Activated B cell treated with CpG ODN at 0.5 μM for 24 hours (primary cell): ENCODE measurements at places on chromosomes 3 and 15.

DNA sequence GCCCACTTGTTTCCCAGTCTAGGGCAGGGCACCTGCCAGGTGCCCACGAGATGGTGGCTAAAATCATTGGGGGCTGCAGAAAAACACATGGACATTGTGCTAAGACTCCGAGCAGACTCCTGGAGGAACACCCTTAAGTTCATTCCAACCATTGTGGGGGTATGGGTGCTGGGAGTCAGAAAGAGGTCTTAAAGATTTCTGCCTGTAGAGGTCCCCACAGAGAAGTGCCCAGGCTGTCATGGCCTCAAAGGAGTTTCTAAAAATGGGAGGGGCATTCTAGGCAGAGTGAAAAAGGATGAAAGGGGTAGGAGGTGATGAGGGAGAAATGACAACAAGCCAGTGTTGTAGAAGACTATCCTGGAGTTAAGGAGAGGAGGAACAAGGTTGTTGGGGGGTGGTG, 17.1 kb downstream of the RBP1 start:
- no peak for DNase-seq

- DNase-seq = no peak
Observed at GRCh38 chr3:67296039-67296892, 298.2 kb downstream of the KBTBD8 start.

DNA sequence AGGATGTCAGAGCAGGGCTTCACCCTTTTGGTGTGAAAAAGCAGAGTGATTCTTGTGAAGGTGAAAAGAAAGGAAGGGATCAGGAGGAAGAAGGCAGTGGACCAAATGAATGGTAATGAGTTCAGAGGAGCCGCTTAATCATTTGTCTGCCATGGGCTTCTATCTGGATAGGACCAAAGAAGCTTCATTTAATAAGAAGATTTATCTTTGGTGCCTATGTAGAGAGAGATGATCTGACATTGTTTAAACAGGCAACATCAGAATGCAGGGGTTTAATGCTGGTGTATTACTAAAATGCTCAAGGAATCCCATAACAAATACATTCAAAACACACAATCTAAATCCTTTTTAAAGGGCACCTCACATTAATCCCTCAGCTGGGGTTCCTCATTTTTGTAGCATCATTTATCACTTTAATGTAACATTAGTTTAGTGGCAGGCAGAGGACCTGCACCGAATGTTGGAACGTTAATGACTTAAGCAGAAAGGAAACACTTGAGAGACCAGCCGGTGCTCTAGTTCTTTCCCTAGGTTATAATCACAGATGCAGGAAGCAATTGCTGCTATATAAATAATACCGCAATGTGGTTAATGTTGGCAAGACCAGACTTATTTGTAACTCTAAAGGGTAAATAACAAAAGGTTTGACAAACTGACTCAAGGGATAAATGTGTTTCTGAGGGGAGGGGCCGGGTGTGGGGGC, 27.9 kb upstream of the IL1RAP start:
- no peak for DNase-seq

DNA sequence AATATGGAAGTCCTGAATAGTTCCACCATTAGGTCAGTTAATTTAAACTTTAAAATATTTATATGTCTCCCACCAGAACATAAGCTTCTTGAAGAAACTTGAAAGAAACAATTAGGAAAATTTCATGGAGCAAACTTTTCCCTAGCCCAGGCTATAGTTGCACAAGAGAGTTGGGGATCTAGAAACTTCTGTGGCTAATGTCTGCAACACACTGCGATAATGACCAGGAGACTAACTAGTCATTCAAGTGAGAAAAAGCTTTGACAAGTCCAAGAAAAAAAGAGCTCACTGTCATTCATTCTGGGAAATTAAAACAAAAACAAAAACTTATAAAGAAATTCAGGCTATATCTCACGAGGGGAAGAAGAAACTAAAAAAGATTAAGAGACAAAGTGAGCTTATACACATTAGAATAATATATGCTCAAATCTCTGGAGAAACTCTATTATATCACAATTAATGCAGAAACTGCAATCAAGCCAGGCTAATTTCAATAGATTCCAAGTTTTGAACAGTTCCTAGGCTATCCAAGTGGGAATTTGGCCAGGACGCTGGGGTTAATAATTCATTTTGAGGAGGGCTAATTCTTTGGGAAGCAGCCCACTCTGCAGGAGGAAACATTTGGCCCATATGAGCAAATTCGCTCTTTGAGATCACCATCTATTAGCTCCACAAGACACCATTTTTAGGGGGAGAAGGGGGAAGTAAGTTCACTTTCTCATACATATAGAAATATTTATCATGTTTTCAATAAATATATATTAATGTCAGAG, 134.6 kb downstream of the MEIS2 start:
- no peak for DNase-seq

GRCh38 chr3:29348316-29348715, 67.4 kb downstream of the RBMS3 start:
- no peak for DNase-seq

- DNase-seq = no peak
Observed at GRCh38 chr3:110576960-110577359, 494.7 kb upstream of the NECTIN3 start.

- DNase-seq = no peak
Observed at GRCh38 chr3:23659840-23660430, 145.8 kb upstream of the UBE2E1 start.

- DNase-seq = no peak
Observed at GRCh38 chr3:13195374-13195773, 122.1 kb upstream of the IQSEC1 start.

DNA sequence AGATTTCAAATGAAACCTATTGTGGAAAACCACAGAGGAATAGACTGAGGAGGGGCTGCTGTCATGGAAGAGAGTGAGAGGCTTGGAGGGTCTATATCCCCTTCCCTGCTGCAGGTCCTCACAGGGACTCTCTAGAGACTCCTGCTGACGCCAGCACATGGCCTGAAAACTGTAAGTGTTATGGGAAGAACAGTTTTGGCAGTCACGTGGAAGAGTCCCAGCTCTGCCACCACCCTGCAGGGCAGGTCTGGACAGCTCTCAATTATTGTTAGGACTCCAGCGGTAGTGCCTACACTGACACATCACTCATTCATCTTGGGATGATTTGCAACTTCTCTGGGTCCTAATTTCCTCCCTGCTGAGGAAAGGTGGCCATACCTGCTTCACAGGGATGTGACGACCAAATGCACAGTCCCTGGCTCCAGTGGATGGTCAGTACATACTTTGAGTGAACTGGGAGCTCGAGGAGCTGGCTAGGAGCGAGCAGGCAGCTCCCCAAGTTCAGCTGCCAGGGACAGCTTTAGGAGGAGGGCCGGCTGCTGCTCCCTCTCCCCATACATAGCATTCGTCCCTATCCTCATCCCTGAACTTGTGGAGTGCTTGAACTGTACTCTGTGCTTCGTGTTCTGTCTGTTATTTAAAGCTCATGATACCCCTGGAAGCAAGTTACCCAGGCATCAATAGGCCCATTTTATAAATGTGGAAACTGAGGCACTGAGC, 49.2 kb downstream of the CTXND1 start:
- no peak for DNase-seq

DNA sequence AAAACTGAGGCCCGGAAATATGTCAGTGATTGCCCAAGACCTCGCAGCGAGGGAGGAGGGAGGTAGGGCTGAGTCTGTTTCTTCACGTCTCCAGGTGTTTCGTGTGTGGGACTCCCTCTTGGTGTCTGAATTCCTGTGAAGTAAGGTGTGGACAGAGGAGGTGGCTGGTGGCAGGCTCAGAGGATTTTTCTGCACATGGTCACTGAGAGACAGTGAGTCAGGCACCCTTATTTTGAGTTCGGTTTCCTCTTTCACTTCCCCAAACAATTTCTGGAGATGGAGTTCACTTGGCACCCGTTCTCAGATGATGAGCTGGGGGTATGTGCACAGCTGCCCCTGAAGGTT, 46.3 kb upstream of the VPS8 start:
- DNase-seq = no peak

DNA sequence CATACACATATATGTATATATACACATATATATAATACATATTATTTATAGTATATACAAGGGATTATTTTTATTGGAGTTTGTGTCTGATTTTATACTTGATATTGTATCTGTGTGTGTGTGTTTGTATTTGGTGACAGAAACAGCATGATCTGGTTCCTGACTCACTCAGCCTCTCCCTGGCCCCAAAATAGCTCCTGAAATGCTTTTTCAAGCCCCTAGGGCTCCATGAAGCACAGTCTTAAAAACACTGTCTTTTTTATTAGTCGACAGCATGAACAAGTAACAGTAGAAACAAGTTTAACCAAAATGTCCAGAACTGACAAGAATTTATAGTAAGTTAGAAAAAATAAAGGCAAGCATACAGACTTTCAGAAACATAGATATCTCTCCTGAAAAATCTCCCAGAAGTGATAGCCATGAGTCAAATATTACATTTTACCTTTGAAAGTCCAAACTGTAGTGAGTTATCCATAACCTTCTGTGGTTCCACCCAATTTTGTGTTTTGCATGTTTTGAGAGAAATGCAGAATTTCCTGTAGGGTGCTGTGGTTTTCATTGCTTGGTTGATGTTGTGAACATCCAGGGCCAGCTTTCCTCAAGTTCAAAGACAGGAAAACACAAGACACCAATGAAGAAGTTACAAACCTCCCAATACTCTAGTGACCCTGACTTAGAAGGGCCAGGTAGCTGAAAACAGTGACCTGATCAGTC, 98.5 kb upstream of the CCDC80 start:
- DNase-seq = no peak

GRCh38 chr15:48426044-48426443, 94.8 kb downstream of the DUT start:
- DNase-seq = no peak

DNA sequence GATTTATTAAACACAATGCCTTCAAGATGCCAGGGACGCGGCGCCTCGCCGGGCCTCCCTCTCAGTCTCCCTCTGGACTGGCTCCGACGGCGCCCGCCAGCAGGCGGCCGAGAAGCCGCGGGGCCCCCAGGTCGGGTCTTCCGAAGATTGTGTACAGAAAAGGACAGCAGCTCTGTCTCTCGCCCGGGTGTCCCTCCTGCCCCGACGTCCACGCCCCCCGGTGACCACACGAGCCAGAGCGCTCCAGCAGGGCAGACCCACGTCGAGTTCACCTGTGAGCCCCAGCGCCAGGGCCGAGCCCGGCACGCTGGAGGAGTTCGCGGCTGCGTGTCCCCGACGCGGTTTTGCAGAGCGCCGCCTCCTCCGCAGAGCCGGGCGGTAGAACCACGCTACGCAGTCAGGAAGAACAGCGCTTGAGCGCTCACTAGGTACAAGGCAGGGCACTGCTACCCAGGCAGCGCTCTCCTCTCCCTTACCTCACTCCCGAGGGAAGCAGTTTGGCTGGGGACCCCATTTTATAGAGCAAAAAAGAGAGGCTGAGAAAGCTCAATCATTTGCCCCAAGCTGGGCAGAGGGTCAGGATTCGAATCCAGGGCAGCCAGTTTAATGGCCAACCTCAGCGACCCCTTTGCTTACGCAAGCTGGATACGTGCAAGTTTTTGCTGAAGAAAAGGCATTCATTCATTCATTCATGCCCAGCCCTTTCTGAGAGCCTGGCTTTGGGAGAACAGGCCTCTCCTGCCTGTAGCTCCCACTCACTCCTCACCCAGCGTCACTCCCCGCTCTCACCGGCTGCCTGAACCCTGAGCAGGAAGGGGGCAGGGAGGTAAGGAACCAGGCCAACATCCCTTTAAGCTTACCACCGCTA, 3.0 kb upstream of the TLE3 start:
- DNase-seq = peak; percentile 63

DNA sequence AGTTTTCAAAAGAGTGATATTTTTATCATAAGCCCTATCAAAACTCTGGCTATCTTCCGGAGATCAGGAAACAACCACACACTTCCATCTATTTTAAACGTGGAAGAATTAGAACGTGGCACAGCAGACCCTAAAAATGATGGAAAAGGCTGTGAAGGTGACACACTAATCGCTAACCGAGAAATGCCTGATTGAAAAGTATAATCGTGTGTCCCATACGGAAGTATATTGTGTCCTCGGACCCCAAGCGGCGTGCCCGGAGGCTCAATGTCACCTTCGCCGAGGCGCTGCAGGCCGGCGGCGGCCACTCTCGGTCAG, 642 bp downstream of the COX5A start:
- DNase-seq = no peak

- no peak for DNase-seq
Observed at GRCh38 chr15:90261811-90262210, 3.7 kb upstream of the NGRN start.

GRCh38 chr3:15722877-15723623, 74.7 kb downstream of the ANKRD28 start:
- no peak for DNase-seq

DNA sequence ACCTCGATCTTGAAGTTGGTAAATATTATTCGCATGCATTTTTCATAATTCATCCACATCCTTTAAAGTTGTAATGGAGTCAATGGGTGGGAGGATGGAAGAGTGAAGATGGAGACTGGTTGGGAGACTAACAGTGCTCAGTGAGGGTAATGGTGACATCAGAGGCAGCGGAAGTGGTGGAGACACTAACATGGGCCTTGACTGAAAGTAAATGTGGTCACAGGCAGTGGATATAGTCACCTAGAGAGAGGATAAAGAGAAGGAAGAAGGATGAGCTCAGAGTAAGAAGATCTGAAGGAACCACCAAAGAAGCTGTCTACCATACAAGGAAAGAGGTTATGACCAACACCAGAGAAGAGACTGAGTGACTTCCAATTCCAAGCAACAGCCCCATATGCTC, 281.6 kb upstream of the STT3B start:
- no peak for DNase-seq

GRCh38 chr15:79844221-79844620, 52.6 kb downstream of the MTHFS start:
- DNase-seq = no peak

- DNase-seq = no peak
Observed at GRCh38 chr3:97656638-97657037, 107.9 kb upstream of the ARL6 start.

DNA sequence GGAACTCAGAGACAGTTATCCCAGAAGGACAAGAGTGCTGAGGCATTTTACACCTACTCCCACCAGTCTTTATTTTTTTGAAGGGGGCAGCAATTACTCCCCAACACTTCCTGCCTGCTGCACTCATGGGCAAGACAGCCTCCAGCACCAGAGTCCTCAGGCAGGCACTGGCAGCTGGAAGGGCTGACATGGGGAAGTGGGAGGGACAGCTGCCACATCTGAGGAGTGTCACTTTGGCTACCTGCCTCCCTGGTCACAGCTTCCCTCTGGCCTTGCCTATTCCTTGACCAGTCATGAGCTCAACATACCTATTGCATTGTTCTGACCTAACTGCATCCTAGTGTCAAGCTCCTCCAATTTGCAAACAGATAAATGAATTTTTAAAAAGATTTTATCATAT, 10.2 kb upstream of the LACTB start:
- no peak for DNase-seq

GRCh38 chr3:130677343-130677742, 69.3 kb downstream of the PIK3R4 start:
- DNase-seq = no peak

DNA sequence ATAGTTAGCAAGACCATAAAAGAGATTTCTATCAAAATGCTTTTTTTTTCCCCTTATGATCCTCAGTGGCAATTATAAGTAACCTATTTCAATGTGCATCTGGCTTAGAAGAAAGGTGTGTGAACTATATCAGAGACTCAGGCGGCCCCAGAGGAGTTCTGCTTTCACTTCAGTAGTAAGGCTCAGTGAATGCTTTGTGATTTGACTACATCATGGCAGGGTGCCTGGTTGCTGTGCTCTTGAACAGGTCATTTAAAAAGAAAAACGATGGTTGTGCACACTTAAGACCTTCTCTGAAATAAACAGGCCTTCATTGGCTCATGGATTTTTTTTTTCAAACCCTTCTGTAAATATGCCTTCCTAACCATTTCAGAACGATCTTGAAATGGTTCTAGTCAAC, 400.4 kb upstream of the RARB start:
- DNase-seq = no peak
